CD8-positive, alpha-beta memory T cell (primary cell): ENCODE measurements at places on chromosomes 13 and 19. TPM values are rescaled to one million over a fixed set of nuclear protein-coding genes. Genes with fewer than 3 reads are reported as not detected.

DNA sequence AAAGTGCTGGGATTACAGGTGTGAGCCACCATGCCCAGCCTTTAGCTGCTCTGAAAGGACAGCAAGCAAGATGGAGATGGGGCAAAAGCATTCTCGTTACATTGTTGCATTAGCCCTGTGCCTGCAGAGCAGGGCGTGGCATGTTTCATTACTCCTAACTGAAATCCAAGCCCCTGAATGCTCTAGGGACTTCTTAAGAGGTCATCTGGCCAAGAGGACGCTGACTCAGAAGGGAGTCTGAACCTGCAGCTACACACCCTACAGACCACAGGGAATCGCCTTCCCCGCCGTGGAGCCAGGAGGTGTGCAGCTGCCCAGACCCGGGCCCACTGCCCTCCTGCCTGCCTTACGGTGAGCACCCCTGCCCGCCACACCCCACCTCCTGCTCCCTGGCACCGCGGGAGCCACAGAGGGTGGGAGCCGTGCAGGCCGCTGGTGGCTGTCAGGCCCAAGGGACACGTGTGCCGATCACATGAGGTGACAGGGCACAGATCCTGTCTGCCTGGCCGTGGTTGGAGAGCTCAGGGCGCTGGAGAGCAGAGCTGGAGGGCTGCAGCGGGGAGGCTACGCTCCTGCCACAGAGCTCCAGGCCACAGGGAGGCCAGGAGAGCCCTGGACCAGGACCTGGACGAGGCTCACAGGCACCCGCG, 27.2 kb downstream of the ADPRHL1 start:
- no peak for DNase-seq
- no peak overlapping the region for H3K27ac ChIP-seq
- no peaks in the 10 kb centered on the region for H3K36me3 ChIP-seq

DNA sequence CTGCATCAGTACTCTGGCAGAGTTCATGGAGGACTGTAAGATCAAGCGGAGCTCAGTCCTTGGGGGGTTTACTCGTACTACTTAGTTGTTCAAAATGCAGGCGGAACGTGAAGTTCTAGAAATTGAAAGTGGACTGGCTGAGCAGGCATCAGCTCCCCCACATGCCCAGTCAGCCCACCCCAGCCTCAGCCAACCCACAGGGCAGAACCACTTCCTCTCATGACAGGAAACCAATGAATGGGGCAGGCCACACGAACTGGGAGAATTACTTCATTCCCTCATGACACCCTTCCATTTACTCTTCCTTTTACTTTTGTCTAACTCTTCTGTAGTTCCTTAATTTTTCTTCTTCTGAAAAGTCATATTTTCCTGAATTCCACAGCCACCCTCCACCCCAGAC, 71.9 kb downstream of the FLT1 start:
- H3K36me3 ChIP-seq = no peaks in the 10 kb centered on the region
- no peak for DNase-seq
- H3K27me3 ChIP-seq = no peaks in the 10 kb centered on the region
- peaks cover 11% of the 10 kb centered on the region for H3K4me1 ChIP-seq
- no peak overlapping the region for H3K4me3 ChIP-seq
- no peak overlapping the region for H3K27ac ChIP-seq

DNA sequence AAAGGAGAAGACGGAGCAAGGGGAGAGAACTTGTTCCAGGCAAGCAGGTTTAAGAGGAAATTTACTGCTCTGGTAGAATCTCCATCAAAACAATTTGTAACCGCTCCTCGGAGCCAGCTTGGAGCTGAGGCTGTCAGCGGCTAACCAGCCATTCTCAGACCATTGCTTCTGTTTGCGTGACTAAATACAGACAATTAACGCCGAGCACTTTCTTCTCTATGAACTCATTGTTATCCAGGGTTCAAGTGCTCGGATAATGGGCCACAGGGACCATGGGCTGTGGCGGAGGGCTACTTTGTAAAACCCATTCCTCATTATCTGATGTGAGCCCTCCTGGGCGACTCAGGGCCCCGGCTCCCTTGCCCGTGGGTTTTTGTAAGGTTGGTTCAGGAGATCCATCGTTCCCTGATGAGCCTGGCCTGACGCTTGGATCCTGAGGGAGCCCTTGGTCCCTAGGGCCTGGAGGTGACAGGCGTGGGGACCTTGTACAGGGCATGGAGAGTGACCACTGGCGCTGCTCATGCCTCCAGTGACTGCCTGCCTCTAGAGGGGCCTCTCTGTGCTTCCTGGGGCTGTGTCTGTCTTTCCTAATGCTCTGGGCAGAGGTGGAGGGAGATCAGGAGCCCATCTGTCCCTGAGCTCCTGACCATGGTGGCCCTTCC, 61.5 kb upstream of the ZNF536 start:
- H3K27me3 ChIP-seq = no peaks in the 10 kb centered on the region
- H3K27ac ChIP-seq = no peak overlapping the region
- DNase-seq = no peak
- H3K4me1 ChIP-seq = no peaks in the 10 kb centered on the region
- no peaks in the 10 kb centered on the region for H3K36me3 ChIP-seq

Gene FXYD7
- 1.0 TPM for total RNA-seq

GRCh38 chr13:109747524-109747923, 38.9 kb downstream of the IRS2 start:
- H3K27me3 ChIP-seq = no peaks in the 10 kb centered on the region
- no peaks in the 10 kb centered on the region for H3K4me1 ChIP-seq
- DNase-seq = no peak
- no peak overlapping the region for H3K4me3 ChIP-seq

- H3K27me3 ChIP-seq = peaks cover 26% of the 10 kb centered on the region
- DNase-seq = no peak
- no peak overlapping the region for H3K4me3 ChIP-seq
- no peaks in the 10 kb centered on the region for H3K36me3 ChIP-seq
- peaks cover 13% of the 10 kb centered on the region for H3K4me1 ChIP-seq
These were observed 19.5 kb upstream of the MEIS3 start for GRCh38 chr19:47438793-47439220.

GRCh38 chr13:34808649-34809048, 133.4 kb upstream of the NBEA start:
- no peak overlapping the region for H3K27ac ChIP-seq
- H3K4me3 ChIP-seq = no peak overlapping the region
- no peaks in the 10 kb centered on the region for H3K36me3 ChIP-seq
- no peaks in the 10 kb centered on the region for H3K4me1 ChIP-seq
- no peak for DNase-seq

- H3K27me3 ChIP-seq = no peaks in the 10 kb centered on the region
- H3K4me3 ChIP-seq = no peak overlapping the region
- DNase-seq = no peak
These were observed 157.4 kb upstream of the SOX1 start for GRCh38 chr13:111909501-111909900.

Gene PDX1
- not detected for total RNA-seq

Gene GIPR
- total RNA-seq = 1.9 TPM

- H3K27me3 ChIP-seq = no peaks in the 10 kb centered on the region
- no peak for DNase-seq
- no peaks in the 10 kb centered on the region for H3K36me3 ChIP-seq
- H3K27ac ChIP-seq = no peak overlapping the region
- no peaks in the 10 kb centered on the region for H3K4me1 ChIP-seq
These were observed 186.2 kb upstream of the PCDH9 start for GRCh38 chr13:67416047-67416925.

Gene SPACA4
- total RNA-seq = not detected

- H3K4me3 ChIP-seq = peak overlapping the region; percentile 66
- peaks cover 14% of the 10 kb centered on the region for H3K4me1 ChIP-seq
- H3K36me3 ChIP-seq = no peaks in the 10 kb centered on the region
- DNase-seq = no peak
- peak overlapping the region; percentile 14 for H3K27ac ChIP-seq
These were observed 5.3 kb upstream of the PROZ start for GRCh38 chr13:113152984-113153809.

Gene KLC3
- total RNA-seq = not detected

Gene HSD17B14
- total RNA-seq = 0.37 TPM

- H3K27ac ChIP-seq = peak overlapping the region; percentile 44
- no peak for DNase-seq
- no peaks in the 10 kb centered on the region for H3K36me3 ChIP-seq
- peaks cover 13% of the 10 kb centered on the region for H3K4me1 ChIP-seq
- H3K4me3 ChIP-seq = no peak overlapping the region
These were observed 36.3 kb upstream of the FLT1 start for GRCh38 chr13:28531077-28531844.

Gene FBL
- 682 TPM for total RNA-seq

Gene ZNF530
- total RNA-seq = 10.5 TPM

GRCh38 chr19:30128211-30128610, 186.2 kb downstream of the URI1 start:
- H3K36me3 ChIP-seq = no peaks in the 10 kb centered on the region
- no peak overlapping the region for H3K4me3 ChIP-seq
- H3K27me3 ChIP-seq = no peaks in the 10 kb centered on the region
- no peak for DNase-seq
- no peak overlapping the region for H3K27ac ChIP-seq
- H3K4me1 ChIP-seq = no peaks in the 10 kb centered on the region

Gene KPTN
- 12.4 TPM for total RNA-seq

DNA sequence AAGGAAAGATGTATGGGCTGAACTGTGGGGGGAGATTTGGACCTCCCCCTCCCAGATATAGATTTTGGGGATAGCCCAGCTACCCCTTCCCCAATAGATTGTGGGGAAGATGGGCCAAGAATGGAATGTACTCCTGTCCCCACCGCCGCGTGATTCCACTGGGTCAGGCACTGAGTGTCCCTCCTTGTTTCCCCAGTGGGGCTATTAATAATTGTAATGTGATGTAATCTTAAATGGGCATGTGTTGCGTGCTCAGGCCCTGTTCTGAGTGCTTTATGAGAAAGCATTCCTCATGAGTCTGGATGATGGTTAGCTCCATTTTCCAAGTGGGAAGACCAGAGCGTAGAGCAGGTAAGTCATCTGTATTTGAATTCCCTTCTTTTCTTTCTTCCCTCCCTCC, 1.4 kb downstream of the PSMD8 start:
- H3K4me1 ChIP-seq = peaks cover 21% of the 10 kb centered on the region
- peak overlapping the region; percentile 89 for H3K4me3 ChIP-seq
- H3K36me3 ChIP-seq = peaks cover 32% of the 10 kb centered on the region
- no peak for DNase-seq

Gene DCT
- not detected for total RNA-seq

DNA sequence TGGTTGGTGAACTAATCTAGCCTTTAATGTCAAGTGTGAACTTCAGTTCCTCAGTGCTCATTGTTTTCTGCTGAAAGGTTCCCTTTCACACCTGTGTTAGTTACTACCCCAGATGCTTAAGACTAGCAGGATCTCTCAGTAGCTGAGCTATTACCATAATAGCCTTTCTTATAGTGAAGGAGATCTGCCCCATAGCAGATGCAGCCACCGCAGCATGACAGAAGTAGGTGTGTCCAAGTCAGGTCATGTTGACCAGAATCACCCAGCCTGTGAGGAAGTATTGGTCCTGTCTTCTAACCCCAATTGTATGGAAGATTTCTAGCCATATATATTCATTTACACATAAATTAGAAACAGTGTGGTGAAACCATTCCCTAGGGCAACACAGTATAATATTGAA, 37.3 kb downstream of the ZAR1L start:
- no peak overlapping the region for H3K27ac ChIP-seq
- H3K27me3 ChIP-seq = no peaks in the 10 kb centered on the region
- H3K4me3 ChIP-seq = no peak overlapping the region
- no peaks in the 10 kb centered on the region for H3K36me3 ChIP-seq

GRCh38 chr13:19817106-19817505, 34.4 kb upstream of the PSPC1 start:
- H3K4me3 ChIP-seq = no peak overlapping the region
- DNase-seq = no peak
- H3K36me3 ChIP-seq = no peaks in the 10 kb centered on the region
- no peaks in the 10 kb centered on the region for H3K4me1 ChIP-seq
- no peaks in the 10 kb centered on the region for H3K27me3 ChIP-seq
- no peak overlapping the region for H3K27ac ChIP-seq

Gene SOX1
- total RNA-seq = not detected

Gene C19orf85
- not detected for total RNA-seq

Gene ATP4A
- not detected for total RNA-seq

Gene PSG3
- total RNA-seq = not detected

DNA sequence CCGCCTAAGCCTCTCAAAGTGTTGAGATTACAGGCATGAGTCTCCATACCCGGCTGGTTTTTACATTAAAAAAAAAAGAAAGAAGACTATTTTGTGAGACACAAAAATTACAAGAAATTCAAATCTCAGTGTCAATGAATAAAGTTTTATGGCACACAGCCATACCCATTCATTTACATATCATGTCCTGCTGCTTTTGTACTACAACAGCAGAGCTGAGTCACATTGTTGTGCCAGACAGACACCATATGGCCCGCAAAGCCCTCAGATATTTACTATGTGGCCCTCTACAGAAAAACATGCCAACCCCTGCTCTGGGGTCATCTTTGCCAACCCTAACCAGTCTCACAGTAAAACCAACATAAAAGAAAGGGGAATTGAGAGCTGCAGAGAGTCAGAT, 5.3 kb downstream of the SMIM7 start:
- no peak overlapping the region for H3K27ac ChIP-seq
- H3K36me3 ChIP-seq = peaks cover 59% of the 10 kb centered on the region
- peaks cover 27% of the 10 kb centered on the region for H3K4me1 ChIP-seq
- H3K27me3 ChIP-seq = no peaks in the 10 kb centered on the region
- no peak overlapping the region for H3K4me3 ChIP-seq

GRCh38 chr13:66014771-66015170, 1215.4 kb downstream of the PCDH9 start:
- H3K4me3 ChIP-seq = no peak overlapping the region
- no peaks in the 10 kb centered on the region for H3K36me3 ChIP-seq
- no peaks in the 10 kb centered on the region for H3K27me3 ChIP-seq
- H3K27ac ChIP-seq = no peak overlapping the region

Gene CEACAM16
- not detected for total RNA-seq

Gene JSRP1
- total RNA-seq = 1.0 TPM

Gene KIR3DL1
- total RNA-seq = 0.11 TPM

DNA sequence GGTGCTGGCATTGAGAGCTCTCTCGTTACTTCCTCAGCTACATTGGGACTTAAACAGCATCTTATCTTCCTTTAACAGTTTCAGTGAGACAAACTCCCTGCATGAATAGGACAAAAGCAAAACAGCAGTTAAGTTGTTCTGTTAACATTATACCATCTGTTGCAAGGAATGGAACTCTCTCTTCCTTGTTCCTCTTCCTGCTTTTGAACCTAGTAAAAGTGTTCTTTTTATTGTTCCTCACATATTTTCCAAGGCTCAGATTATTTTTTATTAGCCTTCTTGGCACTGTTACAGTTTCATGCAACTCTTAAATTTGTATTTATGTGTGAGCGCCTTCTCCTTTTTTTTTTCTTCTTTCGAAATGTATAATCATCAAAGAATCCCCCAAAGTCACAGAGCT, 202.6 kb upstream of the UFM1 start:
- no peak for DNase-seq
- no peaks in the 10 kb centered on the region for H3K27me3 ChIP-seq
- no peak overlapping the region for H3K27ac ChIP-seq
- H3K4me1 ChIP-seq = no peaks in the 10 kb centered on the region

DNA sequence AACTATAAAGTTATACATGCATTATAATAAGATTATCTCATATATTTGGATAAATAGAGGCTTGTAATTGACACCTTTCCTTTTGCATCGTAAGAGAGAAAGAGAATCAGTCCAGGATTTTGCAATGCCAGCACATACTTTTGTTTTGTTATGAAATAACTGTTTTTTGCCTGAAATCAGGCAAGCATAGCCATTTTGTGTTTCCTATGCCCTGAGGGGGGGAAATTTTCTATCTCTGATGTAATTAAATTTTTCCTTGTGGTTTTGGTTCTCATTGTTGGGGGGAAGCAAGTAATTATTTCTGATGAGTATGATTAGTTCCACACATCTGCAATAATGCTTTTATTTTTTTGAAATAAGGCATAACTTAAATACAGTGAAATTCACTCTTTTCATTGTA, 229.4 kb downstream of the NDFIP2 start:
- H3K36me3 ChIP-seq = no peaks in the 10 kb centered on the region
- no peaks in the 10 kb centered on the region for H3K27me3 ChIP-seq
- H3K27ac ChIP-seq = no peak overlapping the region
- H3K4me1 ChIP-seq = no peaks in the 10 kb centered on the region
- H3K4me3 ChIP-seq = no peak overlapping the region

Gene LILRB1
- 1.3 TPM for total RNA-seq
